ENCODE measurements at places on chromosomes 7 and 10.

- peak; percentile 59 for DNase-seq
These were observed 3.6 kb downstream of the NPM3 start for GRCh38 chr10:101779544-101780186.

GRCh38 chr7:149772956-149773434 is 393 bp downstream of the ZNF467 start:
- peak; percentile 30 for DNase-seq

DNA sequence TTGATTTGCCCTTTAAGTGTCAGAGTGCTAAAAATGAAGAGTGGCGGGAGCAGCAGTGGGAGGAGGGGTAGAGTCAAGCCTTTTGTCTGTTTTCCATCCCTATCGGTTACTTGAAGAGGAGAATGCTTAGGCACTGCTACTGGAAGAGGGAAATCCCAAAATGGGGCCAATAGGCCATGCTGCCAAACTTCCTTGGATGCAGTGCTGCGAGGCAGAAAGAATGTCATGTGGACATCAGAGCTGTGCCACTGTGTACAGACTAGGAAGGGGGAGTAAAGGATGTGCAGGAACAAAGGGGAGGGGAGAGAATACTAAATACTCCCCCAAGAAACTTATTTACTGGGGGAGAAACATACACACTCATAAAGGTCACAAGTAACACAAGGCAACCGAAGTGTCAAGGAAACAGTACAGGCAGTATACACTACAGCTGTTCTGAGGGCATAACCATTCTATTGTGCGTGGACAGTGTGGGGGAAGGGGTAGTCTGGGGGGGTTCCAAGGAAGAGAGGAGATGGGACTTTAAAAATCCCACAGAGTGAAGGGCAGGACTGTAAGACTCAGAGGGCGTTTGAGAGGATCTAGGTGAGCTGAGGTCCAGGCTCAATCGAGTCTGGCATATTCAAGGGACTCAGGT is 228.7 kb upstream of the PLXNA4 start:
- DNase-seq, result no peak

DNA sequence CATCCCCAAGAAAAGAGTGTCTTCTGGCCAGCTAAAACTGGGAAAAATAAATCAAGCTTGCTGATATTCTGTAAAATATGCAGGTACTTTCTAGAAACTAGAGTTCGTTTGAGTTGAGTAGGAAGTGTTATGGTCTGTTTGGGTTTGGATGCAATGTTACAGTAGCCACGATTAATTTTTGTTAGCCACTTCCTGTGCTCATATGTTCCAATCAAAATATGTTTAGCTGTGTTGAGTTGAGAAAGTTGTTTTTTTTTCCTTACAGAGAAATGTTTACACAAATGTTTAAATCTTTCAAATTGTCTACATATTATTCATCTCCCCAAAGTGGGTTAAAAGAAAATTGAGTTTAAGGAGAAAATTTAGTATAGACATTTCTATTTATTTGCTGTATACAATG is 11.3 kb upstream of the LAMB1 start:
- DNase-seq, result no peak

GRCh38 chr7:72032934-72033333 is 379.2 kb downstream of the CALN1 start:
- no peak for DNase-seq

- no peak for DNase-seq
These were observed 109.8 kb downstream of the INPP5A start for GRCh38 chr10:132647424-132647823.

DNA sequence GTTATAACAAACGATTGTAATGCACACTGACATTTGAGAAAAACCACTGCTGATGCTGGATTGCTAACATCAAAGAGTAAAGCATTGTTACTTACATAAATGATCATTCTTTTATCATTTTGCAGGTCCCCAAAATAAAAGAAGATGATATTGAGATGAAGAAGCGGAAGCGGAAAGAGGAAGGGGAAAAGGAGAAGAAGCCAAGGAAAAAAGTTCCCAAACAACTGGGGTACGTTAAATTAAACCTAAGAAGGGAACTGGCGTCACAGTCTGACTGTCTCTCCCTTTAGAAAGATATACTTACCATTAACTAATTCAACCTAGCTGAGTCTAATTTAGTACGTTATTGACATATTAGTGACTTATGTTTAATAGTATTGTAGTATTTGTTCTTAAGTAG is 28.1 kb downstream of the UBN2 start:
- no peak for DNase-seq

GRCh38 chr7:150992833-150993302 is 2.1 kb downstream of the NOS3 start:
- no peak for DNase-seq

- no peak for DNase-seq
These were observed 296.6 kb downstream of the PLXNA4 start for GRCh38 chr7:132279718-132280117.

GRCh38 chr10:30579574-30579973 is 50.0 kb downstream of the LYZL2 start:
- DNase-seq, result no peak

- DNase-seq, result no peak
These were observed 23.4 kb downstream of the CAMK2G start for GRCh38 chr10:73850863-73851461.

GRCh38 chr7:2201686-2202360 is 30.9 kb downstream of the MAD1L1 start:
- no peak for DNase-seq

- peak; percentile 72 for DNase-seq
These were observed 2.8 kb downstream of the FAM53B start for GRCh38 chr10:124741281-124741921.

GRCh38 chr10:47334466-47335295 is 12.4 kb downstream of the GDF2 start:
- DNase-seq, result no peak

DNA sequence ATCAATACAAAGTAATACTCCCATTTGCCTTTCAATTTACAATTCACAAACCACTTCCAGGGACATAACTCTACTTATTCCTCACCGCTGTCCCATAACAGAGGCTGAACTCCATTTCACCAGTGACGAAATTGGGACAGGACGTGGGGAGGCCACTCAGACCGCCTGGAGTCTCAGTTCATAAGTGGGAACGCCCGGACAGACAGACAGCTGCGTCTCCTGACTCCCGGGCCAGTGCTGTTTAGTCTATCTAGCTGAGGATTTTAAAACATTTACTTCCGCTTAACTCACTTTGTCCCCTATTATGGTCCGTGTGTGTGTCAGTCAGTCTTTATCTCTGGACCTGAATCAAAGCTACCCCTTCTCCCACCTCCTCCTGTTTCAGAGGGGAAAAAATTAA is 67.4 kb upstream of the ZNF438 start:
- DNase-seq, result no peak

DNA sequence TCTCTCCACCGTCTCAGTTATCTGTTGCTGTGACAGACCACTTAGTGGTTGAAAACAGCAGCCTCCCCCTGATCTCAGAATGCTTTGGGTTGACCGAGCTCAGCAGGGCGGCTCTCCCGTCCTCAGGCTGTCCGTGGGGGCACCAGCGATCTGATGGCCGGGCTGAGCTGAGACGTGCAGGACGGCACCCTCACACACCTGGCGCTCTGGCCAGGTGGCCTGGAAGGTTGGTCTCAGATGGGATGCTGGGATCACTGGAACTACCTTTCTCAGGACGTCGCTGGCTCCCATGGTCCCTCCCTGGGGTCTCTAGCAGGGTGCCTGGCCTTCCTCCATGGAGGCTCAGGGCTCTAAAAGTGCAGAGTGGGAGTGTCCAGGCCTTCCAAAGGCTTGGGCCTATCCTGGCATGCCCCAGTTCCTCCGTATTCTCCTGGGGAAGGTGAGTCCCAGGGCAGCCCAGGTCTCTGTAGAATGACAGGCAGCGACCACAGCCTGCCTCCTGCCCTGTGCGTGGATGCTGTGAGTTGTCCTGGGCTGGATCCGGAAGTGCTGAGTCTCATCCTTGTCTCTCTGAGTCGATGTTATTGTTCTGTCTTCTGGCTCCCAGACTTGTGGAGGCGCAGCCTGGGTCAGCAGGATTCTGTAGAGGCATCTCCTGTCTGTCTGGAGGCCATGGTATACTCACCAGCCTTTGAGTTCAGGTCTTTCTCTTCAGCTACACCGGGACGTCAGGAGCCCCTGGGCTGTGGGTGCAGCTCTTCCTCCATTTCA is 12.2 kb upstream of the PWWP2B start:
- DNase-seq, result no peak

- DNase-seq, result no peak
These were observed 21.4 kb upstream of the GPR146 start for GRCh38 chr7:1022801-1023465.

- DNase-seq, result no peak
These were observed 535 bp downstream of the ASAH2B start for GRCh38 chr10:50740293-50740648.

GRCh38 chr7:101972627-101973026 is 155.2 kb downstream of the CUX1 start:
- no peak for DNase-seq

DNA sequence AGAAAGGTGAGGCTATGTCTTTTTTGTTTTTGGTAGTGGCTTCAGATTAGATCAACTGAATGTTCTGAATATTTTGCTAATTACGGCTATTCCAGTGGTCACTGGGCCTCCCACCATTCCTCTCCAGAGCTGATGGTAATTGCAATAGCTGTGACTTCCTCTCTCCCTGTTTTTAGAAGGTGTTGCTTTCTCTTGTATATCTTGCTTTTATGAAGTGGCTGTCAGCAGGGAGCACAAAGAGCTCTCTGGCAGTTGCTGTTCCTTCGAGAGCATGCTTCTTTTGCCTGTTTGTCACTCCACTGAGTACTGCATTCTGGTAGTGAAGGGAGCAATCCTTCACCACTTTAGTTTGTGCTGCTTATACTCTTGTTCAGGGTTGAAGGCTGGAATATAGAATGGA is 133.3 kb downstream of the EXOC4 start:
- no peak for DNase-seq

GRCh38 chr10:42594246-42594650 is 44.1 kb downstream of the ZNF33B start:
- DNase-seq, result no peak

GRCh38 chr10:70093335-70093944 is 39.2 kb downstream of the AIFM2 start:
- DNase-seq, result no peak

DNA sequence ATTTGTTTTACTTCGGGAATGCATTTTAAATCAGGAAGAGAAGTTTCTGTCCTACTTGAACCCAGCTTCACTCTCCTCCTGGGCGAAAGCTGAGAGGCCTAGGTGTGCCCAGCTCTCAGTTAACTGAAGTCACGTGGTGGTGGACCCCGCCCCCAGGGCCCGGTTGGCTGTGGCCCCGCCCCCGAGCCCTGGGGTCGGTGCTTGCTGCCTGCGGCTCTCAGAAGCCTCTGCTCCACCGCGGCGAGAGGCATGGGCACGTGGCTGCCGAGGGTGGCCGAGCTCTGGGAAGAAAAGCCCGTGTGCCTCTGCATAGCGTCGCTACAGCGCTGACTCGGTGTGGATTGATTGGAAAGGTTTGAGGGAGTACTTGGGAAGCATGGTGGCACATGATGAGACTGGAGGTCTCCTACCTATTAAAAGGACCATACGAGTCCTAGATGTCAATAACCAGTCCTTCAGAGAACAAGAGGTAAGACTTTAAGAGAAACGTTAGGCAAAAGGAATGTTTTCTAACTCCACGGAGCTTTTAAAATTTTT is 34.1 kb downstream of the NET1 start:
- DNase-seq, result peak; percentile 89

DNA sequence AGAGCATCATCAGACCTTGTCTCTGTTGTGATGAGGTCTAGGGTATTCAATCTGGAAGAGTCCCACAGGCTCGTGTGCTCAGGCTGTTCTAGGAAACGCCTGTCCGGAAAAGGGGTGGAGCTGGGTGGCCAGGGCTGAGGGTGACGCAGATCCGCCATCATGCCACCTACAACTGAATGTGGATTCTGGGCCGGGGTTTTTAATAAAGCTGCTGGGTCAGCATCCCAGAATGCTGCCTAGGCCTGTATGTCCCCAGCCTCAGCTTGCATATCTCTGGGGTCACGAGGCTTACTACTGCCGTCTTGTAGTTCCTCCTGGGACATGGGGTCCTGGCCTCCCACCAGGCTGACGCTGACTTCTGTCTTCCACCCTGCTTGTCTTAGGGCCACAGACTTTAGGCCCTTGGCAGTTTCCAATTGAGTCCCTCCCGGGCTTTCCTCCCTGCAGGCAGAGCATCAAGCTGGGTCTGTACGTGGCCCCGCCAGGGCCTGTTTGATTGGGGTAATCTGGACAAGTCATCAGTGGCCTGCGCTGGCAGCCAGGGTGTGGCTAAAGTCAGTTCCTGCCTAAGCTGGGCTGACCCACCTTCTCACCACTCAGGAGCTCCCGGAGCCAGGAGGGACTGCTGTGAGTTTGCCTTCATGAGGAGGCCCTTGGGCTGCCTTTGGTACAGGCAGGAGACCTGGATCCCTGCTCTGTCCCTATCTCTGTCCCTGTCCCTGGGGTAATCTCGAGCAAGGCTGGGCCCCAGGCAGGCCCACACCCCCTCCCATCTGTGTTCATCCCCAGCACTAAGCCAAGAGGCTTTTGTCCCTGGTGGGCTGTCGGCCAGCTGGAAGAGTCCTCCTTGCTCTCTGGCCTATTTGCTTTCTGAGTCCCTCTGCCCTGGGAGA is 79.9 kb downstream of the ZMIZ1 start:
- DNase-seq, result no peak

GRCh38 chr10:109205929-109206585 is 717.3 kb downstream of the XPNPEP1 start:
- no peak for DNase-seq

DNA sequence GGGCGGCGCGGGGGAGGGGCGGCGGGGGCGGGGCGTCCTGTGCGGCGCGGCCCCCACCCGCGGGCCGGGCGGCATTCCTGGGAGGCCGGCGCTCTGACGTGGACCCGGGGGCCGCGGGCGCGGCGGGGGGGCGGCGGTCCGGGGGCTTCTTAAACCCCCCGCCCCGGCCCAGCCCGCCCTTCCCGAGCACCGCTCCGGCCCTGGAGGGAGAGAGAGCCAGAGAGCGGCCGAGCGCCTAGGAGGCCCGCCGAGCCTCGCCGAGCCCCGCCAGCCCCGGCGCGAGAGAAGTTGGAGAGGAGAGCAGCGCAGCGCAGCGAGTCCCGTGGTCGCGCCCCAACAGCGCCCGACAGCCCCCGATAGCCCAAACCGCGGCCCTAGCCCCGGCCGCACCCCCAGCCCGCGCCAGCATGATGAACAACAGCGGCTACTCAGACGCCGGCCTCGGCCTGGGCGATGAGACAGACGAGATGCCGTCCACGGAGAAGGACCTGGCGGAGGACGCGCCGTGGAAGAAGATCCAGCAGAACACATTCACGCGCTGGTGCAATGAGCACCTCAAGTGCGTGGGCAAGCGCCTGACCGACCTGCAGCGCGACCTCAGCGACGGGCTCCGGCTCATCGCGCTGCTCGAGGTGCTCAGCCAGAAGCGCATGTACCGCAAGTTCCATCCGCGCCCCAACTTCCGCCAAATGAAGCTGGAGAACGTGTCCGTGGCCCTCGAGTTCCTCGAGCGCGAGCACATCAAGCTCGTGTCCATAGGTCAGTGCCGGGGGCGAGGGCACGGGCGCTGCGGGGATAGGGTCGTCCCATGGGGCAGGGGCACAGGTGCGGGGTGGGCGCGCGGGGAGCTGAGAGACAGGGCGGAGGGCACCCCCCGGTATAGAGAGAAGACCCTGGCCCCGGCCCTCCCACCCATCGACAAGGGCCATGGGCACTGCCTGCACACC is at the start of gene FLNC:
TSS of gene FLNC (plus strand) at position 176 of the 947 bp plus-strand sequence. CDS start at position 408, 232 bp downstream.
- no peak for DNase-seq

GRCh38 chr7:74599244-74599643 is 58.3 kb upstream of the GTF2I start:
- no peak for DNase-seq

Data from activated naive CD4-positive, alpha-beta T cell (primary cell).